ENCODE measurements at places on chromosomes 2 and 18.

DNA sequence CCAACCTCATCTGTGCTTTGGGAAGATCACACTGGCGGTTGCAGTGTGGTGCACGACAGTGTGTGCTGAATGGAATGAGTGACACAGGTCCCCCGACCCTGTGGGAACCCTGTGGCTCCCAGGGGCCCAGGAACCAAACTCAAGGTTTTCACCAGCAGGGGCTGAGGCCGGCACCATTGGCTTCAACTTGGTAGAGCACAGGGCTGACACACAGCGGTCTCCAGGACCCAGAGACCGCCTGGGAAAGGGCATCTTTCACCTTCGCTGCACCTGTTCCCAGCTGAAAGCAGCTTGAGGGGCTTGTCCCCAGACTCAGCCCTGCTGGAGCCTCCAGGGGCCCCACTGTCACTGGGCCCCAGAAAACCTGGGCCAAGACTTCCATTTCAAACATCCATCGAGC lies 59.0 kb upstream of the ODC1 start:
- no peak for DNase-seq

- no peak for DNase-seq
These were observed 122.8 kb upstream of the SH3BP4 start for GRCh38 chr2:234829074-234829455.

DNA sequence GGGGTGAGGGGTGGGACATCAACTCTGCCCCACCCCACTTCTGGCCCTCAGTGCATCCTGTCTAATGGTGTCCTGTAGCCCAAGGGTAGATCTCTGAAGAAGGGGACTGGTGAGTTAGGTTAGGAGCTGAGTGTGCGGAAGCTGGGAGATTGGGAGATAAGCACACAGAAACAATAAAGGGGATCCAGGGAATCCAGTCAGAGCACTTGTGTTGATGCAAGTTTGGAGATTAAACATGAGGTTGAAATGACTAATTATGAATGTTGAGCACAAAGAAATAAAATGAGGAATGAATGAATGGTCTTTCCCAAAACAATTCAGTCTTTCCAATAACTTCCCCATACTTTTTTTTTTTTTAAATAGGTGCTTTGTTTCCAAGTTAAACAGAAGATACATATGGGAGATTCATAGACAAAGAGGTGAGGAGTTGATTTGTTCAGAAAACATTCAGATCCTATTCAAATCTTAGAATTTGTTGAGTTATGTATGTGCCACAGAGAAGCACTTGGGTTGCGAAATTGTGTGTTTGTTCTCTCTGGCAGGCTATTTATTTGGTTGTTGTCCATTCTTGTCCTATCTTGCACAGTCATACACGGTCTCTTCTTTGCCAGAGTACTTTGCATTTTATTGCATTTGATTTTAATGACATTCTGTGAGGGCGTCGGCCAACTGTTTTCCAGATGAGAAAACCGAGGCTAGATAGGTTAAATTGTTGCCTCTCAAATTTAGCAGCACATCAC lies 31.6 kb upstream of the NABP1 start:
- no peak for DNase-seq

DNA sequence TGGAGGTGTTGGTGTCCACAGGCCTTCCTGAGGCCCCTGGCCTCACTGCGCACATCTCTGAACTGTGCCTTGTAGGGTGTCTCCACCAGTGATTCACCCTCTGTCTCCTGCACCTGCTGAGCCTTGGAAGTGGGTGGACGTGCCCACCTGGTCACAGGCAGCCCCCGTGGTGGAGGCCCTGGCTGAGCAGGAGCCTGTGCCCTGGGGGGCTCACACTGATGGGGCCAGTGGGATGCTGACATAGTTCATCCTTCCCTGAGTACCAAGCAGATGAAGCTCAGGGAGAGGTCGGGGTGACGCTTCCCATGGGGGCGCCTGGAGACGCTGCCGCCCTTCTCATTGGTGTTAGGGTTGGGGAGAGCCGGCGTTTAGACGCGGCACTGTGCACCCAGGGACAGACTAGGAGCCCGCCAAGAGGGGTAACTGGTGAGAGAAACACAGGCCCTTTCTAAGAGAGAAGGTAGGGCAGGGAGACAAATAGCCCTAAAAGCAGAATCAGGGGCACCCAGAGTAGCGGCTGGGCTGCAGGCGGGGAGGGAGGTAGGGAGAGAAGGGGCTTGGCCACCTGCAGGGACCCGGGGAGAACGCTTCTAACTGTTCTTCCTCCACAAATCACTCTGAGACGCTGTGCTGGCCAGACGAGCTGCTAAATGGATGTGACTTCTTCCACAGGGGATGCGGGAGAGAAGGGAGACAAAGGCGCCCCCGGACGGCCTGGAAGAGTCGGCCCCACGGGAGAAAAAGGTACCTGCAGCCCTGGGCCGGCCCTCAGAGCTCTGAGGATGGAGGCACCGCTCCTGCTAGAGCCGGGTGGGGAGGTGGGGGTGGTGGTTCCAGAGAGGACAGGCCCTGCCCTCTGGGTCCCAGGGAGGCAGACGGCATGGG lies 18.0 kb downstream of the COLEC11 start:
- DNase-seq = no peak

- no peak for DNase-seq
These were observed 326.3 kb upstream of the MYT1L start for GRCh38 chr2:2657121-2657962.

DNA sequence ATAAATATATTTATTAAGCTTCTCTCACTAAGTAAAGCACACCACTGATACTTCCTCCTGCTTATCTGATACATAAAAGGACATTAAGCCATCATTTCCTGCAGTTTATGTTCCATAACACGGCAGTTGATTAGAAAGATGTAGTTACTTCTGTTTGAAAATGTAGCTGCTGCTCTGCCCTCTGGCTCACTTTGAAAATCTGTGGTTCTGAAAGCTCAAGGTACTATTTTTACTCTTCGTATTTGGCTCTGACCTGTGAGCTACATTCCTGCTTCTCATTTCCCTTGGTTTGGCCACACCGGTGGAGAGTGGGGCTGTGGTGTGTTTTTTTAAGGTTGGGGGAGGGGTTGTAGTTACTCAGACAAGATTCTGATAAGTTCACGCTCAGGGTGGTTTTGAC lies 12.8 kb upstream of the TTN start:
- no peak for DNase-seq

- DNase-seq = no peak
These were observed 47.5 kb upstream of the ZNF397 start for GRCh38 chr18:35193316-35193715.

- no peak for DNase-seq
These were observed 67.7 kb downstream of the NCK2 start for GRCh38 chr2:105812180-105813044.

- DNase-seq = no peak
These were observed 573.7 kb downstream of the ARHGAP15 start for GRCh38 chr2:143702931-143703330.

DNA sequence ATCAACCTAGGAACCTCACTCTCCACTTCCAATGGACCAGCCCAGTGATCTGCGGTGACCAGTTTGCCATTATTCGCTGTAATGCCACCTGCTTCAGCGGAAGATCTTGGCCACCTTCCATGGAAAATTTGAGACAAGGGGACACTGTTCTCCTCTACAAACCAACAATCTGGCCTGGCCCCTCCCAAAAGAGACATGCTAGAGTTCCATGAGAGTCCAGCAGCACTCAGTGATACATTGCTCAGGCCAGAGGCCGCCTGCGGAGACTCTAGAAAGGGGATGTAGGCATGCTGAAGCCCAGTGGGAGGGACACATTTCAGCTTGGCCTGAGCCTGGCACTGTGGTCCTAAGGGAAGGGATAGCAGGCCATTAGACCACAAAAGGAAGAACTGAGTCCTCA lies 58.3 kb downstream of the COL6A3 start:
- no peak for DNase-seq

- DNase-seq = no peak
These were observed 675.5 kb downstream of the LRP1B start for GRCh38 chr2:141455211-141455826.

DNA sequence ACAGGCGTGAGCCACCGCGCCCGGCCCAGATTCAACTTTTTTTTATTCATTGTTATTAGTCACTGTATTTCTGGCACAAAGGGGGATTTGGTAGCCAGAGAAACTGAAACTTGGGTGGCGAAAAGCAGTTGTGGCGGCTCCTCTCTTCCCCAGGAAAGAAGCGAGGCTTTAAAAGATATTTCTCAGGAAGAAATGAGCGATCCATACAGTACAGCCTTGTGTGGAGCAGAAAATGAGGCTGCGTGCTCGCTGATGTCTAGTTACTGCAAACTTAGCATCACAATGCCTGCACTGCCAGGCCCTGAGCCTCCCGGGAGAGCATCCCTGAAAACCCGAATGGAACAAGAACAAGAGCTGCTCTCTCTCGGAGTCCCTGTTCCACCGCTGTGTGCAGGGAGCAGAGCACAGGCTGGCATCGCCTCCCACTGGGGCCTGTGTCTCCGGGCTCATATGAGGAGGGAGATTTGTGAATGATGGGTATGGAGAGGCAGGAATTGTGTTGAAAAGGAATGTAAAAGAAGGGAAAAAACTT lies 234.0 kb downstream of the ZNF516 start:
- DNase-seq = no peak

DNA sequence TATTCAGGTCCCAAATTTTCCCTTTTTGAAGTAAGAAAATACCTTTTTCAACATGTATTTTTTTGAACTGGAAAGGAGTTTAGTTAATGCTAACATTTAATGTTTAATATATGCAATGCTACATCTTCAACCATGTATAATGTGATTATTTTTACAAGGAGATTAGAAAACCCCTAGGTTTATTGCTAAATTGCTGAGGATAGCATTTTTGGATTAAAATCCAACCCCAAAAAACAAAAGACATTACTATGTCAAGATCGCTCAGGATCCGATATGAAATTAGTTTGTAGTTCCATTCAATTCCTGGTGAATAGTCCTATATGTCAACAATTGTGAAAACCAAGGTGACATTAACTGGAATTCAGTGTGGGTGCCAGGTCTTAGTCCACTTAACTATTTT lies 35.2 kb downstream of the LRP1B start:
- no peak for DNase-seq

DNA sequence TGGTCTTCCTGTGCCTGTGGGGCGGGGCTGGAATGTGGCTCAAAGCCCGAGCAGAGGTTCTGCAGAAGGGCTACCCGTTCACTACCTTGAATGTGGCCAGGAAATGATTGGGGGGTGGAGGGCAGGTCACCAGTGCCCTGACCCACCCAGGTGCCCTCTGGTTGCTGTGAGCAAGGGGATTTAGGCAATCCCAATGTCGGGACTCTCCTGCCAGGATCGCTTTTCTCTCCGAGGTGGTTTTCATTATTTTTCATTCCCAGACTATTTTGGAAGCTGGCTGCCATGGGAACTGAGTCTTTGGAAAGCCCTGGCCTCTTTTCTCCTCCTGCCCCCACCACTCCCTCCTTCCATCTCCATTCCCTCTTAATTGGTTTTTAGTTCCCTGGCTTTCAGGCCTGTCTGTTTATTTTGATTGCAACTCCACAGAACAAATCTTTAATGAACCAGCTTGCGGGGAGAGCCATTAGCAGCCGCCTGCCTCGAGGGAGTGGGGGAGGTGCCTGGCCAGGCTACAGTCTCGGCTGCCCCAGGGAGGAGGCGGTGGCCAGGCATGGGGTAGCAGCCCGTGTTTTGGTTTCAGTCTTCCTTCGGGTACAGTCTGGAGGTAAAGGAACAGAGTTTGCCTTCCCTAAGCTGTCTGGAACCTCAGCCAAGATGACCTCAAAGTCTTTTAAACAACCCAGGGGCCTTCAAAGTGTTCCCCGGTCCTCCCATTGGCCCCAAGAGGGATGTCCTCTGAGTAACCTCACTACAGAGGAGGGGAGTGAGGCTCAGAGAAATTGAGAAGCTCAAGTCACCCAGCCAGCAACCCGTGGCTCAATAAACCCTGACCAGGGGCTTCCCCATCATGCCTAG lies 114.4 kb upstream of the HAAO start:
- no peak for DNase-seq

- no peak for DNase-seq
These were observed 1.6 kb downstream of the COPS9 start for GRCh38 chr2:240134466-240134865.

GRCh38 chr2:43218702-43219382 lies 7.6 kb downstream of the ZFP36L2 start:
- peak; percentile 53 for DNase-seq

DNA sequence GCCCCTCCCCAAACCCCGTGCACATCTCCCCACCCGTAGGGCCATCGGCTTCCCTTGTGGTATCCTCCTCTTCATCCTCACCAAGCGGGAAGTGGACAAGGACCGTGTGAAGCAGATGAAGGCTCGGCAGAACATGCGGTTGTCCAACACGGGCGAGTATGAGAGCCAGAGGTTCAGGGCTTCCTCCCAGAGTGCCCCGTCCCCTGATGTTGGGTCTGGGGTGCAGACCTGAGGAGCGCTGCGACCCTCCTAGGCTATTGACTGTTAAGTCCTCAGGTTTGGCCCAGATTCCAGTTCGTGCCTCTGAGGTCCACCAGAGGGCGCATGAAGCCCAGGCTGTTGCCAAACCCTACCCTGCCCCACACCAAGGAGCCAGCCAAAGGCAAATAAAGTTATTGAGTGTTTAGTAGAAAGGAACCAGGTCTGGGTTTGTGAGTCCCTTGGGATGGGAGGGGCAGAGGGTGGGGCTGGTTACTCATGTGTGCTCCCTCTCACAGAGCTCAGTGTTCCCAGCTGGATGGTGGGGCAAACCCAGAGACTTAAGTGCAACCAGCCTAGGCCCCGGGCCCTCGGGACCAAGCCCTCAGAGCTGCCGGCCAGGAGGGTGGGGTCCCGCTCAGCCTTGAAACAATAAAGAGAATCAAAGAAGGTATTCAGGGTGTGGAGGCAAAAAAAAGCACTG lies 2.4 kb downstream of the PNKD start:
- peak; percentile 66 for DNase-seq

- DNase-seq = no peak
These were observed 87.1 kb downstream of the ANKRD44 start for GRCh38 chr2:197223451-197223850.

DNA sequence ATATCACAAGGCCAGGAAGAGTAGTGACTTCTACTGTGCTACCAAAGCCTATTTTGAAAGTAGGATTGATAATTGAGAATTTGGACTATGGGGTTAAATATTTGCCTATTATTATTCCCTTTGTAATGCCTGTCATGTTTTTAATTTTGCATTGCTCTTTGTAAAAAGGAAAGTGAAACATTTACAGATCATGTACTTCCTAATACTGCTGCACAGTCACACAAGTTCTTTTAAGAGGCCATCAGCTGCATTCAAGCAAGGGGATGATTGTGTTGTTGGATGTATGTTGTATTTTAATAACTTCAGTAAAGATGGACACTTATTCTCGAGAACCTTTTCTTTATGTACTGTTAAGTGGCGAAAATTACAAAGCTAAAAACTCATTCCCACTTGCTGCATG lies 70.1 kb downstream of the PLEKHA3 start:
- no peak for DNase-seq

DNA sequence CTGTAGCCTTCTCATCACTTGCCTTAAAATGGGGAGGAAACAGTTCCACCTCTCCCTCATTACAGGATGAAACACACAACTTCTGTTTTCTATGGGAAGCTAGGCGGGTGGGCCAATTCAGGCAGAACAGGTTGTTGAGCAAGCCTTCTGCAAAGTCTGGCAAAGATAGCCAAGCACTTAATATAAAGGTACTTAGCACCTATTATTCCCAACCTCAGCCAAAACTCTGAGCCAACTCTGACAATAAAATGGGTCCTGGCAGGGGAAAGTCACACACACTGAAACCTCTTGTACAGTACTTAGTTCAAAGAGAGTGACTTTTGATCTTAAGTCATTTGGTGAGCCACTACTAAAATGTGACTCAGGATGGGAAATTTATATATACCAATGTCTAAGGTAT lies 15.8 kb upstream of the SOCS6 start:
- DNase-seq = no peak

- no peak for DNase-seq
These were observed 180.4 kb upstream of the NRXN1 start for GRCh38 chr2:51212374-51212773.

- no peak for DNase-seq
These were observed 126.6 kb upstream of the CREB1 start for GRCh38 chr2:207403141-207403540.

Data from stimulated activated CD4-positive, alpha-beta T cell treated with anti-CD3 and anti-CD28 coated beads, Interleukin-15, amount 100 ng/mL, for 1 hour (primary cell).